ENCODE measurements at places on chromosomes 3 and 15.

DNA sequence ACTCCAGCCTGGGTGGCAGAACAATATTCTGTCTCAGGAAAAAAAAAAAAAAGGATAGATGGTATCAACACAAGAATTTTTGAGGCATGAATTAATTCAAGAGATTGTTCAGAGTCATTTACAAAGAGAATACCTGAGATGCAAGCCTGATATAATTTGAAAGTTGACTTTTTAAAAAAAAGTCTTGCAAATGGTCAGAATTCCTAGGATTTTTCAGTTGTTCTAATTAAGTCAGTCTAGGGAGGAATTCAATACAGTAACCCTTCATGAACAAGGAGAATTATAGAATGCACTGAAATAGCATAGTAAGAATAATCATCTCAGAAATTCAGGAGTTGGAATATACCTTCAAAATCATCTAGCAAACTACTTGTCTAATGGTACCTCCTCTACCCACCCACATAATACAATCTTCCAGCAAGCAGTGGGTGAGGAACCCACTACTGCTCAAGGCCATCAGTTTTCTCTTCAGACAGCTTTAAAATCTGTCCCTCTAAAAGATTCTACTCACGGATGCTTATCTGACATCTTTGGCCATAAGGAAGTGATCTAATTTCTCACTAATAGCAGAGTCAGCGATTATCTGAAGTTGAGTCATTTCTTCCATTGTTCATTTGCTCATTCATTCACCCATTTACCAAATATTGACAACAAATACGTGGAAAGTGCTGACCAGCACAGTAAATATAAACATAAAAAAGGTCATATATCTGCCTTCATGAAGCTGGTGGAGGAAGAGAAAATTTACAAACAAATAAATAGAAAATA is 159.6 kb downstream of the GREM1 start:
- DNase-seq: no peak

- no peak for DNase-seq
Measured at GRCh38 chr15:28094732-28095521, 4.2 kb downstream of the OCA2 start.

GRCh38 chr15:90902040-90902839 is 862 bp upstream of the MAN2A2 start:
- DNase-seq: peak; percentile 90

- peak; percentile 63 for DNase-seq
Measured at GRCh38 chr3:149967086-149967685, 3.5 kb downstream of the PFN2 start.

DNA sequence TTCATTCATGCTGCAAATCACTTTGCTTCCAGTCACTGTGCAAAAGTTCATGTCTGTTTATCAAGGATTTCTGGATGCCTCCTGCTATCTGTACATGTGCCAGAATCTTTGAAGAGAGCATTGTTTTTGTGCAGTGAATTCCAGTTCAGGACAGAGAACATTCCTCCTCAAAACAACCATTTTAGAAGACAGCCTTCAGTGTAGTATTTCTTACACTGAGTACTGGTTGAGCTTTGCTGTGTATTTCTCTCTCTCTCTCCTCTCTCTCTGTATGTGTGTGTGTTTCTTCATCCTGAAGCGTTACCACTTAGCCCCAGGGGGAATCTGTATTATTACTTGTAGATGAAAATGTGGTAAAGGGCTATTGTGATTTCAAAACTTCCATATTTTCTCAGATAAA is 123.8 kb upstream of the CHL1 start:
- DNase-seq: no peak

DNA sequence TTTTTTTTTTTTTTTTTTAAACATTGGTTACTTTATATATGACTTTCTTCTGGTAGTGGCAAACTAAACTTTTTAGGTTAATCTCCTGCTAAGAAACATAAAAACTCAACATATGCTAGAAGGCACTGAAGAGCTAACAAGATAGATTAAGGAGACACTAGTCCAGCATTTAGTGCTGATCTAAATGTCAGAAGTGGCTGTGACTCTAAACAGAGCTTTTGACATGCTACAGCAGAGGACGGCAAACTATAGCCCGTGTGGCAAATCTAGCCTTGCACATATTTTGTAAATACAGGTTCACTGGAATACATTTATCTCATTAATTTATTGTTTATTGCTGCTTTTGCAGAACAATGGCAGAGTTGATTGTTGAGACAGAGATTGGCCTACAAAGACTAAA is 20.6 kb downstream of the NR2E3 start:
- no peak for DNase-seq

DNA sequence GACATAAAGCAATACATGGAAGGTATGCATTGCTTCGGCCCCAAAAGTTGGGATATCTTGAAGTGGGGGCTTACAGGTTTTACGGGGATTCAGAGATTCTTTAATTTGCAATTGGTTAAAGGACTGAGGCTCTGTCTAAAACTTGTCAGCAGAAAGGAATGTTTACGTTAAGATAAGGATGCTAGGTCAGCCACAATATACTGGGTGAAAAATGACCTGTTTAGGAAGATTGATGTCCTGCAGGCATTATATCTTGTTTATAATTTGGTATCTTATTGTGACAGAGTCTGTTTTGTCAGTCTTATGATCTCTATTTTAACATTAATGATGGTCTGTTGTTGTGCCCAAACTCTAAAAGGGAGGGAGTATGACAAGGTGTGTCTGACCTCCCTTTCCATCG is 15.3 kb upstream of the CCNDBP1 start:
- DNase-seq: no peak

- DNase-seq: no peak
Measured at GRCh38 chr15:62929000-62929357, 113.6 kb upstream of the TPM1 start.

GRCh38 chr3:42051384-42052131 is 39.6 kb upstream of the TRAK1 start:
- peak; percentile 63 for DNase-seq

- DNase-seq: peak; percentile 65
Measured at GRCh38 chr3:105868431-105868741, 426 bp downstream of the CBLB start.

DNA sequence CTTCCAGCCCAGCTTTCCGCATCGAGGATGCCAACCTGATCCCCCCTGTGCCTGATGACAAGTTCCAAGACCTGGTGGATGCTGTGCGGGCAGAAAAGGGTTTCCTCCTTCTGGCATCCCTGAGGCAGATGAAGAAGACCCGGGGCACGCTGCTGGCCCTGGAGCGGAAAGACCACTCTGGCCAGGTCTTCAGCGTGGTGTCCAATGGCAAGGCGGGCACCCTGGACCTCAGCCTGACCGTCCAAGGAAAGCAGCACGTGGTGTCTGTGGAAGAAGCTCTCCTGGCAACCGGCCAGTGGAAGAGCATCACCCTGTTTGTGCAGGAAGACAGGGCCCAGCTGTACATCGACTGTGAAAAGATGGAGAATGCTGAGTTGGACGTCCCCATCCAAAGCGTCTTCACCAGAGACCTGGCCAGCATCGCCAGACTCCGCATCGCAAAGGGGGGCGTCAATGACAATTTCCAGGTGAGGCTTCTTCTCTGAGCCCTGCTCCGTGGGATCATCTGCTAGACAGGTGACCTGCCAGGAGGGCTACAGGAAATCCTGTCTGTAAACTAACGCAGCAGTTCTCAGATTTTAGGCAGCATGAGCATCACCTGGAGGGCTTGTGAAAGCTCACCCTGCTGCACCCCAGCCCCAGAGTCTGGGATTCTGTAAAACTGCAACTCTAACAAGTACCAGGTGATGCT is 1.6 kb downstream of the THBS1 start:
- DNase-seq: no peak

DNA sequence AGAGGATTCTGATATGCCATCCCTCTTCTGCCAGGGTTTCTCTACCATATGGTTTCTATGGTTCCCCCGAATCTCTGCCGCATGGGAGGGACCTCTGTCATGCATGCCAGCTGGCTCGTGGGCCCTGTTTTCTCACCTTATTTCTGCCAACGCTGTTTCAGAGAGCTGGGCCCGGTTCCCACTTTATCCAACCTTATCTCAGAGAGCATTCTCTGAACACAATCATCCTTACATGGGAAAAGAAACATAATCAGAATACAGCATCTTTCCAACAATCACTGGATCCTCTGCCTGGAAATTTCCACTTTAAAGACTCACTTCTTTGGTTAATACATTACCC is 234.5 kb upstream of the ZBTB20 start:
- DNase-seq: no peak
